Muscle of back (tissue), 13 donors: ENCODE measurements at places on chromosomes 1 and 21. TPM values are rescaled to one million over a fixed set of nuclear protein-coding genes. Genes with fewer than 3 reads are reported as not detected.

DNA sequence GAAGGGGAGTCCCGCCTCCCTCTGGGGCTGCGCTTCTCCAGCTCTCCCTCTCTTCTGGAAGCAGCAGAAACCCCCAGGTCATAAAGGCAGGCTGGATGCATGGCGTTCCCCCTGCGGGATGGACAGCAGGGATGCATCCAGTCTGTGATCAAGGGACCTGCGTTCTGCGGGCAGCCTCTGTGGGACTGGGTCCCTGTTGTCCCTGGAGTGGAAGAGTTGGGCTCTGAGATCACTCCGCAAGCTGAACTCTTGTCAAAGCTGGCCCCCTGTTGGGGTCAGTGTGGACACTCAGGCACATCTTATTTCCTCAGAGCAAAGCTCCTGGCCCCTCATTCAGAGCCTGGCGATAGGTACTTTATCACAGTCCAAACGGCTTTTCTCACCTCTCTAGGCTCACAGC is 341.2 kb downstream of the PTPRU start:
- DNase-seq, result no peak

DNA sequence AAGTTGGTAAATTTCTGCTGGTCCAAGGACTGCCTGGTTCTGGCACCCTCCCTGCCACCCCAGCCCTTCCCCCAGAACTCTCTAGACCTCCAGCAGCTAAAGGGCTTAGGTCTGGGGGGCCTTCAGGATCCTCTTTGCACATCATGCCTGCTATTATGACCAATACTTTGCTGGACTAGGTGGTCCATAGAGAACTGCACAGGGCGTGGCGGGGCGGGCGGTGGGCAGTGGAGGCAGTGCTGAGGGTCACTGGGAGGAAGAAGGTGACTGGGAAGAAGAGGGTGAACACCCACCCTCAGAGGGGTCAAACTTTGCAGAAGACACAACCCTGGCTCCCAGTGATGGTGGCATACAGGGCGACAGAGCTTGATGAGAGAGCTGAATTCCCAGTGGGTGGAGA is 18.2 kb downstream of the CDK18 start:
- DNase-seq, result no peak

- no peak for DNase-seq
These were observed 86.9 kb downstream of the STUM start for GRCh38 chr1:226635456-226635941.

DNA sequence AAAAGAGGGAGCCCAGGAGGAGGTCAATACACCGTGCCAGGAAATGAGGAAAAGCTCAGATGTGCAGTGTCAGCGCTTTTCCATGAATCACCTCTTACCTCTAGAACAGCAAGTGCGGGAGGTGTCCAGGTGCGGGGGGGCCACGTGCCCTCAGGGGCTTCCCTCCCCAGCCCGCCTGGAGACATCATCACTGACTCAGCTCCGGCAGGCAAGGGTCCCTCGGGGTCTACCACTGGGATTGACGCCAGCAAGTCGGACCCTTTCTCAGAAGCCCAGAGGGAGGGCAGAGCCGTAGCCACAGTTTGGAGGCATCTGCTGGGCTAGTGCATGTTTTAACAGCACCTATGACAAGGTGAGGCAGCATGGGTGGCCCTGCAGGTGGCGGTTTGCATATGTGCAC is 67.4 kb upstream of the TRAPPC10 start:
- no peak for DNase-seq

DNA sequence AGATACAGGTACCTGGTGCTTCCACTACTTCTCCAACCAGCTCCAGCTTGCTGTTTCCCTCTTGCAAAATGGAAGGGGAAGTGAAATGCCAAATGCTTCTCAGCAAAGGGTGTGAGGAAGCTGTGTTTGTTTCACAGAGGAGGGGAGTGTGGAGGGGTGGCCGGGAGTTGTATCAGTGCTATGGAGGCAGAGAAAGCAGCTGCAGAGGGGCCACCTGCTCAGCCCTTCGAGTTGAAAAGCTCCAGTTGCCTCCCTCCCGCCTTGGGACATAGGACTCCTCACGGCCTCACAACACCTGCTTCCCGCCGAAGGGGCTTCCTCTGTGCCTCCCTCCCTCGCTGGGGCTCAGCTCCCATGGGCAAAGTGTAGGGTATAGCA is 12.1 kb upstream of the LINGO4 start:
- DNase-seq, result no peak

DNA sequence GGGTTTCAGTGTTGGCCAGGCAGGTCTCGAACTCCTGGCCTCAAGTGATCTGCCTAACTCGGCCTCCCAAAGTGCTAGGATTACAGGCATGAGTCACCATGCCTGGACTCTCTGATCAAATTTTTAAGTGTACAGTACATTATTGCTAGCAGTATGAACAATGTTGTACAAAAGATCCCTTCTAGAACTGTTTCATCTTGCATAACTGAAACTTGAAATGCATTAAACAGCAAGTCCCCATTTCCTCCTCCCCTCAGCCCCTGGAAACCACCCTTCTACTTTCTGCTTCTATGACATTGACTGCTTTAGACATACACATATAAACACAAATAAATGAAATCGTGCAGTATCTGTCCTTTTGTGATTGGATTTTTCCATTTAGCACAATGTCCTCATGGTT is 463.4 kb downstream of the PTPRC start:
- DNase-seq, result no peak

ESRRG gene
- 20.3 TPM for polyA plus RNA-seq

DTL gene
- 10.8 TPM for polyA plus RNA-seq
